Islet precursor cell (in vitro differentiated cells): ENCODE measurements at places on chromosomes 7 and 10.
A peak's percentile ranks its signal among the peaks of the same experiment; 100 is the strongest.

DNA sequence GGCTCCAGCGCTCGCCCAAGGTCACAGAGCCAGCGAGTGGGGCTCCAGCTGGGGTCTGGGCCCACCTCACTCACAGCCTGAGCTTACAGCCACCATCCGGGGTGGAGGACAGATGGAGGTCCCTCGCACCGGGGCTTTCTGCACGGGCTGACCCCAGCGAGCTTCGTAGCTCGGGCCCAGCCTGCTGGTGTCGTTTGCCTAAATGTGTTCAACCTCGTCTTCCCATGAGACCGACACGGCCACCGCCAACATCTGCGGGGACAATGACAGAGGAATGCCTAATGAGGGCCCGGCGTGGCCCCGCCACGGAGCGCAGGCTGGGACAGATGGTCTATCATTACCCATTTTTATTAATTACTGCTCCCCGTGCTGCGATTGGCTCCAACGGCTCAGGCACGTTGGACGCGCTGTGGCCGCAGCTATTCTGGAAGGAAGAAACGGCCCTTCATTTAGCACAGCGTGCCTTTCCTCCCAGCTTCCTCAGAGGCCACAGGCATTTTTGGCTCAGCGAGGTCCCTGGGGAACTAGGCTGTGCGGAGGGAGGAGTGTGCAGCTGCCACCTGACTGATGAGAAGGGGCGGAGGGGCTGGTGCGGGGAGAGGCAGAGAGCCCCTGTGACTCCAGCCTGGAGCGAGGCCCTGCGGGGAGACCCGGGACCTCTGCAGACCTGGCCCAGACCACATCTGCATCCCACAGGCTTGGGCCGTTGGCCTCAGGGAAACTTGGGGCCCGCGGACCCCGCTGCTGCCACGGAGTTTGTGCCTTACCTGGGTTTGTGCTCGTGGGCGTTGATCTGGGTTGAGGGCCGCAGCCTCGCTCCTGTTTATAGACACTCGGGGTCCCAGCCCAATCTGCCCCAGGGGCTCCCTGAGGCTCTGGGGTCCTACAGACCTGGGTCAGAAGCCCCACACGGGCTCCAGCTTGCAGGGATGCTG lies 22.9 kb upstream of the ELFN1 start:
- peak; percentile 44 for DNase-seq

- DNase-seq, result no peak
Measured at GRCh38 chr10:85317827-85318226, 989.4 kb downstream of the CCSER2 start.

DNA sequence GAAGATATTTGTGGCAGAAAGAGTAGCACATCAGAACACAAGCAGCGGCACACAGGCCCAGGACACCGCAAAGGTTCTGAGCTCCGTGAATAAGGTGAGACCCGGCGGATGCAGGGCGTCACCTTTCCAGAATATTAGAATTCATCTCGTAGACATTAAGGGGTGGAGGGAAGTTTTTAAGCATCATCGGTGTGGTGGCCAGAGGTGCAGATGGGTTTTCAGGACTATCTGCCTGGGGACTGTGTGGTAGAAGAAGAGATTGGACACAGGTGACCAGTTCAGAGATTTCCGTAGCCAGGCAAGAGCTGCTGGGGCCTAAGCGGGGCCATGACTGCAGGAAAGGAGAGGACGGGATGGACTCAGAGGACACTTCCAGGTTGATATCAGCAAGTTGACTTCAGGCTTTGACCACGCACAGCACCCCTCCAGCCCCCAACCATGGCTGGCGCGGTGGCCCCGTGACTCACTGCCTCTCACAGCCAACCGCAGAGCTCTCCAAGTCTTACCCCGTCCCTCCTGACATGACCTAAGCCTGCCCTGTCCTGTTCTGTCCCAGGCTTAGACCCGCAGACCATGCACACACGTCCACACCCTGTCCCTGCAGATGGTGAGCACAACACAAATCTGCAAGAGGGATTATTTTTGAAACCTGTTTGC lies 97.2 kb downstream of the OAT start:
- peak; percentile 43 for DNase-seq

DNA sequence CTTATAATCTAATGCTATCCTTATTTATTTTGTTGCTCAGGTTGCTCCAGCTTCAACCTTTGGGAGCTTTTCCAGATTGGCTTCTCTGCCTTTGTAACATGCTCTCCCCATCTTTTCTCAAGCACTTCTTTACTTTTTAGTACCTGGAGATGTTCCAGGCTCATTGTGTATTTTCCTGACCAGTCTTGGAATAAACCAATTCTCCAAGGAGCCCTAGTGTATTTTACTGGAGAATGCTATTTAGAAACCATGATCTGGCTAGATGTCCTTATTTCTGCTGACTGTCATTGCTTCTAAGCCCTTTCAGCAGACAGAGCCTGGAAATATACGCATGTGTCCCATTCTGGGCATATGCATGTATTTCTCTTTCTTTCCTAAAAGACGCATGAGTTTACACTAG lies 95.7 kb downstream of the EMX2 start:
- no peak for DNase-seq

- no peak for DNase-seq
Measured at GRCh38 chr10:126909147-126909546, 3.9 kb downstream of the DOCK1 start.

DNA sequence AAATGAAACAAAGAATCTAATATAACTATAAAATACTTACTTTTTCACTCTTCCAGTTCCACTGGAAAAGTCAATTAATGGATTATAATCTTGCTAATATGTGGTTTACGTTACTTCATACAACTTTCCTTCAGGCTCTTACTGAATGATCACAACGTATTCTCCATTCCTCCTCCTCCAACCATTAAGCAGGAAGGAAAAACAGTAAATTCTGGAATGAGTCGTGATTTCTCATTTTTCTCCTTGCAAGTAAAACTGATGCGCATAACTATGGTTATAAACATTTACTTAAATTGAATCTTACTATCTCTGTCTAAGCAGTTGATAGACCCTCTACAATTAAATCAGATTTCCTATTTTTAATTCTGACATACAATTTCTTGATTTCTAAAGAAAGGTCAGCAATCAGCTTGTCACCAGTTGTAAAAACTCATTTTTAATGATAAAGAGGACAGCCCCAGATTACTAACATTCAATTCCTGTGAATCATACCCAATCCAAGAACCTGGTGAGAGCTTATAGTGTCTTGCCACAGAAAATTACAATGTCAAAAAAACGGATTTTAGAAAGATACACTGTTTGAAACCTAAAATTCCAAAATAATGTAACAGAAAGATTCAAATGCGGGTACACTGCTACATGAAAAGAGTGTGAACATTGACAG lies 64.3 kb downstream of the EZH2 start:
- DNase-seq, result no peak

GRCh38 chr7:49244543-49244942 lies 320.2 kb downstream of the CDC14C start:
- DNase-seq, result no peak

DNA sequence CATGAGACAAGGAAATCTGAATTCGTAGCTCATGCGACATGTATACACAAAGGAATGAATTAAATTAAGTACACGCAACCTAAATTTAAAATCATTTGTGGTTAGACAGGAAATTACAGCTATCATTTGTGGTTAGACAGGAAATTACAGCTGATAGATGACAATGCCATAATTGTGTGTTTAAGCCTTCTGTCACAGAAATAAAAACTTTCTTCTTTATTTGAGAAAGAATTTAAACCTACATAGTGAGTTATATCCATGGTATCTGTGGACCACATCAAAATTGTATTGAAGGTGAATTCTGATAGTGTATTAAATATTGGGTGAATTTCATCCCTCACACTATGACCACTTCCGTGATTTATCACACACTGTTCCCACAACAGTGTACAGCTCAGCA lies 362.9 kb downstream of the MAGI2 start:
- no peak for DNase-seq
